ENCODE measurements at places on chromosomes 3 and 15. TPM values are rescaled to one million over a fixed set of nuclear protein-coding genes. Genes with fewer than 3 reads are reported as not detected.

DNA sequence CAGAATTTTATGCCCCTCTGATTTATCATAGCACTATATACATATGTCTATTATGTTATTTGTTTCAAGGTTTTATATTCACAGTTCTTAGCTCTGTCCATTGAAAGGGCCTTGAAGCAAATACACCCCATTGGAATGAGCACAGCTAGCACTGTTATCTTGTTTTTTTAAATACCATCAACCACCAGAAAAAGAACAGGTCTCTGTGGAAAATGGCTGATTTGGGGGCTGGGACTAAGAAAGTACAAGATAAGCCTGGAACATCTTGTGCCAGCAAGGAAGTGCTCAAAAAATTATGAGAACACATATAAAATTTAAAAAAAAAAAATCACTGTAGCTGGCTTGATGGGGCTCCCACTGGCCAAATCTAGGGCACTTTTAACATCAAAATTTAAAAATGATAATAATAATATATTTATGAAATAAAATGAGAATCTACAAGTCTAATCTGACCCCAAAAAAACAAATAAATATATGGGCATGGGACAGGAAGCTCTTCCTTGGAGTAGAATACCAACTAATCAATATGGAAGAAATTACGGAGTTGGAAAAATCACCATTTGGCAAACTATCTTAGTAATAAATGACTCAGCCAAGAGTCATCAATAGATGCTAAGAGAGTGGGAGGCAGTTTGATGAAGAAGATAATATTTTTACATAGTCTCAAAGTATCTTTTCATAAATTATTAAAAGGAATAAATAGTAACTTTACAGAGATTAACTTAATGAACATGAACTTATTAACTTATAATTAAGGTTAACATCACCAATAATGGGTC lies 20.5 kb downstream of the IFT80 start:
- DNase-seq, result no peak

DNA sequence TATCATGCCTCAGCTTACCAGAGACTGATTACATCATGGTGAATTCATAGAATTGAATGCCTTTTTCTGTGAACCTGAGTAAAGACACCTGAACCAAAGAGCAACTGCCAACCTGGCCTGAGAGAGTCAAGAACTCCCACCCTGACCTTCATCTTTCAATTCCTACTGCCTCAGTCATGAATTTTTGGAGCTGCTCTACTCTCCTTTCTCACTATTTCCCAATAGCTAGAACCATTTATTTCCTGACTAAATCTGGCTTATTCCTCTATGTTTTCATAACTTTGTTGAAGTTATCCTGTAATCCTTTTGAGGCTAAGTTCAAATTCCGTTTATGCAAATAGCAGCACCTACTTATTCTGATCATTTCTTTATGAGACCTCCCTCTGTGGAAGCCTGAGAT lies 712.4 kb upstream of the UBE2E2 start:
- no peak for DNase-seq

GRCh38 chr15:93250950-93251349 lies 161.9 kb upstream of the RGMA start:
- no peak for DNase-seq

DNA sequence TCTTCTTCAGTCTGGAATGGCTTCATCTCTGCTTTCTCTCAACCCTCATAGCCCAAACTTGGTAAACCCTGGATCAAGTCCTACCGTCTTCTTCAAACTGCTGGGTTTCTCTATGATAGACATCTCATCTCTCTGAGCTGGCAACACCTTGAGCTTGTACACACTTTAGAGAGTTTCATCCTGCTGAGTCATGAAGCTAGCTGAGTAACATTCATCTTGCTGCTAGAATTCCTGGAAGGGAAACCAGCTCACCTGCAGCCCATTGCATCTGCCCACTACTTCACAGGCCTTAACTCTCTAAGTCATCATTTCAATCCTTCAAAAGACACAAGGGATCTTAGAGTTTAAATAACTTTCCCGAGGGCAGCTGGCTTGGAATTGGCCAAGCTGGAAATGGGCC lies 175.5 kb upstream of the RORA start:
- DNase-seq, result no peak

DNA sequence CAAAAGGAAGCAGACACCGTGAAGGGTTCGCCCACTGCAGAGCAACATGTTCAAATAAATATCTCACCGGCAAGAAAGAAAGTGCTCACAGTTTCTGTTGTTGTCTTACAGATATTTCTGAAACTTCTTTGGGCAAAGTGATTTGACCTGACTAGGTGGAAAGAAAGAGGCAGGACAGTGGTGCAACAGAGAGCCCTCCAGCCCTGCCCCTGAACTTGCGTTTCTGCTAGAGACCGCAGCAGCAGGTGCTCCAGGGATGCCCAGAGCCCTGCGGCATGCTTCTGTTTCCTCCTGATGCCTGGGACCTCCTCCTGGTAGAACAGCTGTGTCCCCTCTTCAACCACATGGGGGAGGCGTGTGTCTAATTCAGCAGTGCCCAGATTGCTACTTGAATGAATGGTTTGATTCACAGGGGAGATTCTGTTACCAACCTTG lies 123.4 kb downstream of the ATP10A start:
- no peak for DNase-seq

GRCh38 chr3:129897026-129897425 lies 3.5 kb upstream of the TMCC1 start:
- no peak for DNase-seq

- no peak for DNase-seq
Observed at GRCh38 chr3:35814531-35814930, 175.2 kb downstream of the ARPP21 start.

GRCh38 chr3:48538451-48538850 lies 18.2 kb downstream of the PFKFB4 start:
- DNase-seq, result no peak

DNA sequence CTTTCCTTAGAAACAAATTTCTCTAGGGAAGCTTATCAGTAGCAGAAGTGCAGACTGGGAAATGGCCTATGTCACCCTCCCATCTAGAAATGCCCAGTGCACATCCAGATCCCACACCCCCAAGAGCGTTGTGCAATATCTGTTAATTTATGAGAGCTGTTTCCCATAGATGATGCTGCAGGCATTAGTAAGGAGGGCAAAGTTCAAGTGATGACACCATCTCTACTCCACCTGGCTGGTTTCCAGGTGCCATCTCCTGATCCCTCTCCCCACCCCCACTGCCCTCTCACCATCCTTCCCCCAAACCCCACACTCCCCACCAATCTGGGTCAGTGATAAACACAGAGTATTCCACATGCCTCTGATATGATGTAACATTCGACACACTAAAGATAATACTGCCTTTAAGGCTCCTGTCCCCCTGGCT lies 39.4 kb downstream of the AGTR1 start:
- no peak for DNase-seq

DNA sequence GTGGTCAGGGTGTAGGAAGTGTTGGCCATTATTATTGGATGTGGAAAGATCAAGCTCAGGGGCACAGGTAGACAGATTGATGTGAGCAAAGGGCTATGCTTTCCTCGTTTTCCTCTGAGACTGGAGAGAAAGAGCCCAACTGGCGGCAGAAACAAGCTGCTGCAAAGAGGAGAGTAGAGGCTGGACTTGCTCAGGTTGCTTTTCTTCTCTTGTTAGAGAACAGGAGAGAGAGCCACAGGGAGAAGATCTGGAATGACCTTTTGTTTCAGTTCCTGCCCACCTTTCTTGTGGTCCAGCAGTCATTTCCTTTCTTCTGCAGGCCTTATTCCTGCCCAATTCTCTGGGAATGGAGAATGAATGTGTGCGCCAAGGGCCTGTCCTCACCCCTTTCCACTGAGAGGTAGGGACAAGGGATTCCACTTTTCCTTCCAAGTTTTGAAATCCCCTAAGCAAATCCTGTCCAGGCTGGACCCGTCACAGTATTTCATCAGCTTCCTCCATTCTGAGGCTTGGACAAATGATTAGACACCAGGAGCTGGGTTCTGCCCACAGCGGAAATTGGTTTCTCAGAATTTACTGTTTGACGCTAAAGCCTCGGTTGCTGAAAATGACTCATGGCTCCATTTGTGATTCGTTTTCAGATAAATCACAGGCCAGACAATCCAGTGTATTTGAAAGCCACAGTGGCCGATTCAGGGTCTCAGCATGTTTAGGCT lies 16.1 kb downstream of the ZNF80 start:
- DNase-seq, result no peak

GRCh38 chr15:89362203-89363101 lies 27.8 kb upstream of the POLG start:
- DNase-seq, result no peak

Gene TMEM40
- 10.1 TPM for polyA plus RNA-seq

Gene LRRFIP2
- 63.2 TPM for polyA plus RNA-seq

Gene DAZL
- polyA plus RNA-seq, result not detected

Gene SKOR1
- 0.16 TPM for polyA plus RNA-seq

Gene TFRC
- 25.7 TPM for polyA plus RNA-seq

Gene TRAIP
- 1.6 TPM for polyA plus RNA-seq

Gene CAPN3
- 33.9 TPM for polyA plus RNA-seq

All from heart right ventricle (tissue), 16 donors.